COLO829 (cell line): ENCODE measurements at places on chromosomes 16 and 17.

GRCh38 chr16:84610376-84610775 is 7.5 kb downstream of the COTL1 start:
- DNase-seq = no peak

DNA sequence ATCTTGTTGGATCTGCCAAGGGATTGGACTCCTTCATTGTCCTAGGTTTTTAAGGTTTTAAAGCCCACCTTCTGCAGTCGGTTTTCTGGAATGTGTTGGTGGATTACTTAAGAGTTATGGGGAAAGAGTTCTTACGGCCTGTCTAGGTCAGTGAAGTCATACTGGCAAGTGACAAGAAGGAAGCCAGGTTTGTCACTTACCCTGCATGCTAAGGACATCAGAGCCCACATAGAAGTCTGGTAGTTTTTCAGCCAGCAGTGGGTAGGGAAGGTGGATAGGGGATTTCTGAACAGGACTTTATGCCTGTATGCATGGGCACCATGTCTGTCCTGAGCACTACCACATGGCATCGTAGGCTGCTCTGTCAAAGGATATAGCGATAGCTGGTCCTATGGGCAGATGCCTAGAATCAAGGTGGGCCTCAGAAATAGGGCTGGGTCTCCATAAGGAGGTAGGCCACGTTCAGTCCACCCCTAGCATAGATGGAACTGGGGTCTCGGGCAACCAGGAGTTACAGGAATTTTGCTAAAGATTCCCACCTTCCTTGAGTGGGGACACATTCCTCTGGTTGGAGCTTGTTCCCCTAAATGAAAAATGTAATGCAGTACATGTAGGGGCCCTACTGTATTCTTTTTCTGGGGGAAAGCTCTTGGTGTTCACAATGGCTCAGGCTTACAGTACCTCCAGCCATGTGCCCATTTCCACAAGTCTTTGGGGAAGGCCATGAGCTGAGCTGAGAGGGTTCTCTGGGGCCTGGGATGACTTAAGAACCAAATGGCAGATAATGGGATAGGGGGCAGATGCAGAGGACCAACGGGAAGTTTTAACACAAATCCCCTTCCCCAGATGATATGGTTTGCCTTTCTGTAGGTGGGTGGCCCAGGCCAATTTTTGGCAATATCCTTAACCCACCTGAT is 27.5 kb downstream of the TRPV2 start:
- no peak for DNase-seq

DNA sequence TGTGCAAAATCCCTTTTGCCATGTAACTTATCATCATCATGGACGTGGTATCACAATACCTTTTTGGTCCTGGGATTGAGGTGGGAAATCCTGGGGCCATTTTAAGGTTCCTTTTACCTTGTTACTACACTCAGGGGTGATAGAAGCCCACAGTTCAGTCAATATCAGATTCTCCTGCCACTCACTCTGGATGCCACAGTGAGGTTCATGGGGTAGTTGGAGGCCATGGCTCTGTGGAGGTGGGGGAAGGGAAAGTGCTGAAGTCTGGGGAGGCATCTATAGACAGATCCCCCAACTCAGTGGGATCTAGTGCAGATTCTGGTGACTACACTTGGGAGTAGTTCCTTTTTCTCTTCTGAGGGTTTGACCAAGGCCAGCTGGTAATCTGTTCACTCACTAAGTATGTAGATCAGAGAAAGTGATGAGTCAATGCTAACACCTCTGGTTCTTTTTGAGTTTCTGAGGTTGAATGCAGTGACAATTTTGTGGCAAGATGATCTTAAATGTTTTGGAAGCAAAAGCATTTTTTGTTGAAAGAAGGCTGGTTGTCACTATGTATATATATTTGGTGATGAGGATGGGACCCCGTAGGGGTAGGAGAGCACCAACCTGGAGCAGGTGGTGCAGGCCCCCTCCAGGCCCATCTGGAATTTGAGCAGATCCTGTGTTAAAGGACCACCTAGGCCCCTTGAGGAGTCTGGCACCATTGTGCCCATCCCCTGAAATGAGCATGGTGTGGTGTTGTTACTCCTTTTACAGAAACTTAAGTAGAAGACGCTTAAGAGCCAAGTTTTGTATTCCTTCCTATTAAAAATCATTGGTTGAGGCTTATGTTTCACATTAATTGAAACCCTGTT is 18.8 kb upstream of the IRF8 start:
- no peak for DNase-seq

- DNase-seq = no peak
Measured at GRCh38 chr17:61402978-61403800, 3.5 kb downstream of the TBX2 start.

GRCh38 chr17:68291836-68292688 is 767 bp downstream of the ARSG start:
- peak; percentile 44 for DNase-seq

- no peak for DNase-seq
Measured at GRCh38 chr16:1206786-1207185, 18.3 kb downstream of the TPSG1 start.

DNA sequence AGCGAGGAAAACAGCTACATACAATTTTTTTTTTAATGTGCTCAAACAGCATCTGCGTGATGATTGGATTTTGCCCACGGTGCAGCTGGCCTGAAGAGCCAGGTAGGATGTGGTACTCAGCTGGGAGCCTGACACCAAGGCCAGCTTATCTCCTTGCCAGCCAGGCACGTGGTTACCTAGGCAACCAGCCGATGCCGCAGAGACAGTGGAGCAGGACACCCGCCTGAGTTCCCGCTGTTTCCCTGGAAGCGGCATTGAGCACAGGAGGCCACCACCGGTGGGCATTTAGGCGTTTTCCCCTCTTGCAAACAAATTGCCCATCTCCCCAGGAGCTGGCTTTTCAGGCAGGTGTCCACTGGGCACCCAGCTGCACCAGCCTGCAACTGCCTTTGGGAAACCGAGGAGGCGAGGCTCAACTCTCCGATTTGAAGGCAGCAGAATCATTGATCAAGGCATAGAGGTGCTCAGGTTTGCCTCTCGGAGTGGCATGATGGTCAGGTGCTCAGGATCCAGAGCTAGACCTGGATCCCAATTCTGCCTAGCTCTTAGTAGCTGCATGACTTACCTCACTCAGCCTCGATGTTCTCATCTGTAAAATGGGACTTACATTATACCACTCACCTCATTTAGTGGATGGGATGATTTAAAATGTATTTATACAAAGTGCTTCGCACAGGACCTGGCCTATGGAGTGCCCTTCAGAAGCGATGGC is 137.5 kb upstream of the PLCG2 start:
- no peak for DNase-seq

GRCh38 chr17:82831818-82832200 is 8.0 kb downstream of the ZNF750 start:
- DNase-seq = no peak

- no peak for DNase-seq
Measured at GRCh38 chr17:4375039-4375748, 8.7 kb upstream of the UBE2G1 start.

- no peak for DNase-seq
Measured at GRCh38 chr16:8966817-8967131, 3.1 kb upstream of the USP7 start.

GRCh38 chr17:34371405-34372100 is 8.5 kb upstream of the CCL1 start:
- no peak for DNase-seq
